ENCODE measurements at places on chromosomes 7 and 10.

- DNase-seq = peak; percentile 34
Measured at GRCh38 chr10:50501478-50501877, 122.3 kb downstream of the SGMS1 start.

GRCh38 chr7:26504411-26505120 is 212.9 kb downstream of the SNX10 start:
- no peak for DNase-seq

- no peak for DNase-seq
Measured at GRCh38 chr10:25952857-25953256, 18.8 kb downstream of the MYO3A start.

GRCh38 chr7:150784120-150784736 is 15.9 kb downstream of the TMEM176B start:
- peak; percentile 12 for DNase-seq

- DNase-seq = no peak
Measured at GRCh38 chr7:35747611-35748010, 52.7 kb upstream of the HERPUD2 start.

DNA sequence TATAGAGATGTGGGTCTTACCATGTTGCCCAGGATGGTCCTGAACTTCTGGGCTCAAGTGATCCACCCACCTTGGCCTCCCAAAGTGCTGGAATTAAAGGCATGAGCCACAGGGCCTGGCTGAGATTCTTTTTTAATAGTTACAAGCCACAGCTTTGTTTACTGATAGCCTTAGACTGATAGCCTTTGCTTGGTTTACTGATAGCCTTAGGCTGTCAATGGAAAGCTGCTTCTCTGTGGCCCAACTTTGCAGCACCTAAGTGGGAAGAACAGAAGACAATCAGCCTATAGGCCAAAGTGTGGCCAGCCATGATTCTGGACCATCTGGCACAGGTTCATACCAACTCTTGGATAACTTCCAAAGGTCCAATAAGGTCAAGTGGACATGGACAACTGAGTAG is 24.1 kb upstream of the CDCA7L start:
- DNase-seq = no peak

- DNase-seq = no peak
Measured at GRCh38 chr10:59905731-59906416, 482 bp downstream of the CCDC6 start.

- no peak for DNase-seq
Measured at GRCh38 chr7:28178599-28178998, 2.0 kb downstream of the JAZF1 start.

GRCh38 chr10:30445711-30446110 is 11.7 kb downstream of the MAP3K8 start:
- no peak for DNase-seq

- no peak for DNase-seq
Measured at GRCh38 chr7:148275359-148275890, 315.1 kb upstream of the C7orf33 start.

GRCh38 chr7:155206318-155207020 is 91.2 kb upstream of the INSIG1 start:
- no peak for DNase-seq

- DNase-seq = no peak
Measured at GRCh38 chr10:18500576-18500975, 150.8 kb downstream of the NSUN6 start.

DNA sequence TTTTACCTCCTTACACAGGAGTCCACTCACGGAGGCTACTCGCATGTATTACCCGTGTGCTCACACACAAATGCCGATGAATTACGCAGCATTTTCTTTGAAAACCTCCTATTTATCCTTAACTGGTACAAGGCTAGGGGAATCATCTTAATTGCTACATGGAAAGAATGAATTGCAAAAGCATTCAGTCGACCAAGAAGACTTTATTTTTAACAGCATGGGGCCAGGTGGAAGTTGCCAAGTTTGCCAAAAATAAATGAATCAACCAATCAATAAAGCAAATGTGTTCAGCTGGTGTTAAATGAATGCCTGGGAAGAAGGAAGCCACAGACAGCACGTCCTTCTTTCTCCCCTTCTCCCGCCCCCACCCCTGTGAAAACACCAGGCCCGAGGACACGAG is 55.8 kb downstream of the CTBP2 start:
- no peak for DNase-seq

GRCh38 chr7:22268884-22269421 is 88.0 kb downstream of the RAPGEF5 start:
- no peak for DNase-seq

DNA sequence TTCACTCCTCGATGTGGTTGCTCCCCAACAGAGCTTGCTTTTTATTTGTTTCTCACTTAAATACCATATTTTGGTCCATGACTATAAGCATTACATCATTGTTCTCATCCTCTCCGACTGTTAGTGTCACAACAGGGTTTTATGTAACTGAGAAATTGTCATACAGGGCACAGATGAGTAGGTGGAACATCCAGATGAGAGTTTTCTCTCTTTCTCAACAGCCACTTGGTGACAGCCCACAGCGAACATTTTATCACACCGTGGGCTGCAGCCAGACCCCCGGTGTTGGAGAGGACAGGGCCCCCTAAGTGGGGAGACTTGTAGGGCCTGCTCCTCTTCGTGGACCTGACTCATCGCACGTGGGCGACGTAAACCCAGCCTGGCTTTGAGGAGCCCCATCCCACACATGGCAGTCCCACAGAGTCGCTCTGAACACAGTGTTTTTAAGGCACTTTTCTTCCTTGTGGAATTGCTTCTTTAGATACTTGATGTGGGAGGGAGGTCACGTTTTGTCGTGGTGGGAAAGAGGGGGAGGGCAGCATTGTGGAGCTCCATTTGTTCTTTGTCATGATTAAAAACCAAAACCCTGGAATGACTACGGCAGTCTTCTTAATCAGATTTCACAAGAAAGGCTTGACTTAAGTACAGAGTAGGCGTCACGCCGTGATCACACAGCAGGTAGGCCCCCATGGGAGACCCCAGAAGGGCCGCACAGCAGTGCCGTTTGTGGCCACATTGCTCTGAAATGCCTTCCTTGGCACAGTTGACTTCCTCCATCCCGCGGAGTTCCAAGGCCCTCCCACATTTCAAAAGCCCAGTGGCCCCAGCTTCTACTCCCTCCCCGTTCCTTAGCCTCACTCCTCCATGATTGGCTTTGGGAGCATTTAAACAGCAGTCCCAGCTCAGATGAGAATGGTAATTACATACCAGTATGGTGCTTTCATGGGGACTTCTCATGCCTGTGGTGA is 220.6 kb downstream of the CCDC3 start:
- DNase-seq = no peak

DNA sequence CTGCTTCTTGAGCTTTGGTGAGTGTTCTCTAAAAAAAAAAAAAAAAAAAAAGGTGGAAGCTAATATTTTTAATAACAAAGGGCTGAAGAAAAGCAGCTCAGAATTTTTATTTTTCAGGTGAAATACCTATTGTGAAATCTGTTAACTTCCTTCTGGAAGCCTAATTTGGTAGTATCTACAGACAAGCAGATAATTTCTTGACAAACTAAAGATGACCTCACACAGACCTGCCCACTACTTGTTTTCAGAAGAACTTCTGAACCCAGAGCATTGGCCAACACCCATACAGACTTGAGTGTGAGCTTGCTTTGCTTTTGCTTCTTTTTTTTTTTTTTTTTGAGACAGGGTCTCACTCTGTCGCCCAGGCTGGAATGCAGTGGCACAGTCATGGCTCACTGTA is 31.2 kb downstream of the LRRC4 start:
- no peak for DNase-seq

DNA sequence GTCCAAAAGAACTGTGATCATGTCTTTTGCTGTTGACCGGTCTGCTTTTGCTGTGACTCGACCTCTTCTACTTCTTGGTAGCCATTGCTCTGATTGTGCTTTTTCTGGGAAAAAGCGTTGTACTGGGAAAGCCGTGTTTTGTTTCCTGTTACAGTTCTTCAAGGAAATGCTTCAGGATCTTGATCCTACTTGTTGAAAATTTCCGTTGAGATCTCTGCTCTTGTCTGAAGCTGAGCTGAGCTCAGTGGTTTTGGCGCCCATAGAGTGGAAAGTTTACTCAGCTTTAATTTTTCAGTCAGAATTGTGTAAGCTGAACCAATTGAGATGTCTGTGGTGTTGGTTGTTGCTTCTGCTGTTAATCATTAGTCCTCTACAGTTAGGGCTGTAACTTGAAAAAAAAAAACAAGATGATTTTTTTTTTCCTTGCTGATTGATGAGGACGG is 302.2 kb downstream of the CCDC3 start:
- DNase-seq = peak; percentile 42

DNA sequence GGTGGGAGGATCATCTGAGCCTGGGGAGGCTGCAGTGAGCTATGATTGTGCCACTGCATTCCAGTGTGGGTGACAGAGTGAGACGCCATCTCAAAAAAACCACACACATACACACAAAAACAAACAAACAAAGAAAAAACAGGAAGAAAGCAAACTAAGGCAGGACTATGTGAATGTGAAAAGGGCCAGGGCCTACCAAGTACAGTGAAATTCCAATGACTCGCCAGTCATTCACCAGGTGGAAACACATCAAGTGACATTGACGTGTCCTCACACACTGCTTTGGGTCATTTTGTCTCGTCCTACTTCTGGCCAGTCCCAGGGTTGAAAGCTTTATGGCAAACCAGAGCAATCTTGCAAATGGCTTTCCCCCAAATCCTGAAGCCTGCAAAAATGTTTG is 79.9 kb downstream of the HIP1 start:
- no peak for DNase-seq

GRCh38 chr7:80781146-80781545 is 137.7 kb downstream of the SEMA3C start:
- DNase-seq = no peak

- no peak for DNase-seq
Measured at GRCh38 chr7:25859412-25860274, 292.4 kb upstream of the NFE2L3 start.

DNA sequence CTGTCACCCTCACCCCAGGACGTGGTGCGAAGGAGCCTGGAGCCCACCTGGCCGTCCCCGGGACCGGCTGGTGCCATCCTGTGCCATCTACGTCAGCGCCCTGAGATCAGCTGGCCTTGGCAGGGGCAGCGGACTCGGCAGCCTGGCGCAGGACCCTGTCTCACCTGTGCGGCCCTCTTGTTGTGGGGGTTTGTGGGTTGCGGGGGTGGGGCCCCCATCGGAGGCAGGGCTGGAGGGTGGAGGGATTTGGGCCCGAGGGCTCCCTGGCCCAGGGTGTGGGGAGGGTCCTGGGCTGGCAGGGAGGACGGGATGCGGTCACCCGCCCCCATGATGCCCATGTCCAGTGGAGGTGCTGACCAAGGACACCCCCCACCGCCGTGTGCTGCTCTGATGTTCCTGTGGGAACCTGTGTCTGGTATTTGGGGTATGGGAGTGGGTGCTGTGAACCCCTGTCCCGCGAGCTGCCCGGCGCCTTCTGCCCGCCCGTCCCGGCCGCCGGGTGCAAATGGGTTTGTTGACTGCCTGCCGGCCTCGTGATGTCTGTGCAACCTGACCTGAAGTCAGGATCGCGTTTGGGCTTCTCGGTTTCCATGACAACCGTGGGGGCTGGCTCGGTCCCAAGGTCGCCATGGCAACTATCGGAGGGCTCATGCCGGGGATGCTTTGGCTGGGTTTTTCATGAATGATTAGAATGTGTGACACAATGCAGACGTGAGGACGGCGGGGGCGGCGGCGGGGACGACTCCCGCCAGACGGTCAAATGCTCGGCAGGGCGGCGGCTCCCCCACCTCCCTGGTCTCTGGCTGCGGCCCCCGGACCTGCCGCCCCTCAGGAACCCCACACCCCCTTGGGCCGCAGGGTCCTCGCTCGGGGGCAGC is 7.3 kb downstream of the MAFK start:
- DNase-seq = peak; percentile 93

DNA sequence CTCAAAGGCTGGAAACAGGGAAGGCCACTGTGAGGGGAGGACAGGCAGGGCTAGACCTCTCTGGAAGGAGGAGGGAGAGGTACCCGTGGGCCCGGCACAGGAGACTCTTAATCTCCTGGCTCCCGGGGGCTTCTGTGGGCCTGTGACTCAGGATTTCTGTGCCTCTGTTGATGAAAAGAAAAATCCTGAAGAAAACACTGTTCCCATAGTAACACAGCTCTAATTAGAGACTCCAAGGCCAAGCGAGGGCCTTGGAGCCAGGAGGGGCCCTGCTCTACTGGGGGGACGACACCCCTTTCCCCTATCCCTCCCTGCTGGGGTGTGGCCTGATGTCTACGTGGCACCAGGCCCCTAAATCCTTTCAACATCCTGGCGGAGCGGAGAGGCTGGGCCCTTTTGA is 174.1 kb upstream of the TNRC18 start:
- no peak for DNase-seq

DNA sequence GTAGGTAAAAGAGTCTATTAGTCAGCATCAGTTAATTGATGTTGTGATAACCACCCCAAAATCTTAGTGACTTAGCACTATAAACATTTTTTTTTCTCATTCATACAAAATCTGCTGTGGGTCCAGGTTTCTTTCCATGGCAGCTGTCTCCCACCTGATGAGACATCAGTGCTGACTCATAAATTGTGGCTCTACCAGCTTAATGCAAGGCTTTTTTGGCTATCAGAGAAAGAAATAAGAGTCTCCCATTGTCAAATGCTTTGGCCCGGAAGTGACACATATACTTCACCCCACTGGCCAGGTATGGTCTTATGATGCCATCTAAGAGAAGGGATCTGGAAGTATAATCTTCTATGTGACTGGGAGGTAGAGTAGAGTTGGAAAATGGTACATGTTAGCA is 14.5 kb downstream of the DNAJB9 start:
- no peak for DNase-seq

GRCh38 chr10:28796606-28797512 is 119.5 kb downstream of the BAMBI start:
- no peak for DNase-seq

GRCh38 chr10:18021725-18022480 is 70.2 kb downstream of the SLC39A12 start:
- no peak for DNase-seq

- no peak for DNase-seq
Measured at GRCh38 chr10:19713159-19713558, 103.1 kb upstream of the PLXDC2 start.

- DNase-seq = peak; percentile 100
Measured at GRCh38 chr7:101882595-101883564, 65.5 kb downstream of the CUX1 start.

DNA sequence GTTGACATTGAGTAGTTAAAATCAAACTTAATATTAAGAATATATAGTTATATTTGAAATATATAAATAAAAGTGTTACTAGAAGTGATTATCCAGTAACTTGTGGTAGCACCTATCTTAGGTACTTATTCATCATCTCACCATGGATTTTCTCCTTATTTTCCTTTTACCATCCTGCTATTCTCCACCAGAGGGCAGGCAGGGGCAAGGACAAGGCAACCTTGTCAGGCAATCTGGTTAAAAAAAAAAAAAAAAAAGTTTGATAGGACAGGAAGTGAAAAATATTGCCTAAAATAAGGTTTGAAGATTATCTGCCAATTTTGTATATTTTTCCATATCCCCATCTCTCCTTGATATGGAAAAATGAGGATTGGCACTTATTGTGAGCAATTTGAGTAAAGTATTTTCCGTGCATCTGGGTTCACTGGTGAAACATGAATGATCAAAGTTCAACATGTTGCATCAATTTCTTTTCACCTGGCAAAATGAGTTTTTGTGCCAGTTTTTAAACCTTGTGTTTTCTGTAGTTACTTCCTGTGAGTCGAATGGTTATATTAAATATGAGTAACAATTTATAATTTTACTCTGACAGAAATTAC is 256.7 kb downstream of the AGMO start:
- peak; percentile 63 for DNase-seq

- DNase-seq = no peak
Measured at GRCh38 chr7:105647591-105647990, 66.3 kb upstream of the EFCAB10 start.

GRCh38 chr10:27457966-27458365 is 46.1 kb upstream of the RAB18 start:
- DNase-seq = no peak

- DNase-seq = no peak
Measured at GRCh38 chr7:35780070-35780469, 20.8 kb upstream of the SEPTIN7 start.
